Sciatic nerve (tissue), 2 donors: ENCODE measurements at places on chromosomes 2 and 18.

- DNase-seq, result no peak
Observed at GRCh38 chr2:98713332-98714015, 17.5 kb downstream of the MGAT4A start.

GRCh38 chr18:48022021-48022420 is 91.6 kb upstream of the SMAD2 start:
- DNase-seq, result no peak

DNA sequence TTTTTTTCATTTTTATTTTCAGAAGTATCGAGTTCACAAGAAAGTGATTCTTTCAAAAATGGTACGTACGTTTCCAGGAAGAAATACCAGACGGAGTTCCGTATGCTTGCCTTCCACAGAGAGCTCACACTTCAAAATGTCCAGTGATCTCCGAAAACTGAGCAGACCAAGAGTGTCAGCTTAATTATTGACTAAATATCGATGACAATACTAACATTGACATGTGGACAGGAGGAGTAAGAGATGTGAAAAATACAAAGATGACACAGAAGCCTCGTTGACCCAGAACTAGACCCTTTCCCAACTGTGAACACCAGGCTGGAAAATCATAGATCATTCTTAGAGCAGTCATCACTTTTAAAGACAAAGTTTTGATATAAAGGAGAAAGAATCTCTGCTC is 440.0 kb upstream of the POU3F3 start:
- DNase-seq, result no peak

GRCh38 chr2:163554864-163555263 is 180.9 kb downstream of the FIGN start:
- DNase-seq, result no peak

GRCh38 chr2:39356922-39357639 is 80.0 kb downstream of the MAP4K3 start:
- no peak for DNase-seq

GRCh38 chr18:24177499-24178133 is 38.8 kb downstream of the CABYR start:
- no peak for DNase-seq
